ENCODE measurements at places on chromosomes 2 and 18.
A peak's percentile ranks its signal among the peaks of the same experiment; 100 is the strongest.

GRCh38 chr18:36015629-36016028 is 43.1 kb downstream of the RMP24 start:
- no peak for DNase-seq

DNA sequence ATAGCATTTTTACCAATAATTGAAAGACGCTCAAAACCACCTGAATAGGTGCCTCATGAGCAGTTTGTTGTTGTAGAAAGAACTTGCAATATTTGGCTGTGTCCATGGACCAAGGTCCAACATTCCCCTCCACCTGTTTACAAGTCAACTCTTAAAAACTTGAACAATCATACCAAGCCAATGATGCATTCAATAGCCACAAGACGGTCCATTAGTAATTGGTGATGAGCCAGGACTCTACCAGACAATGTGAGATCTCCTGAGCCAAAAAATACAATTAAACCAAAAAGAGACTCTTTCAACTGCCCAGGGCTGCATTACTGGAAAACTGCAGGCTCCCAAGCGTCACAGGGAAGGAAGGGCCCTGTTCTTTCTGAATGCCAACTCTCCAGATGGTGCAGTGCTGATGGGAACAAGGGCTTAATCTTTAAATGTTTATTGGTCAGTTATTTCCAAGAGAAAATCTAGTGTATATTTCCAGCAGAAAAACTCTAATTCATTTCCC is 118.8 kb upstream of the EPB41L3 start:
- DNase-seq: no peak

- DNase-seq: no peak
Measured at GRCh38 chr2:240201866-240202265, 61.4 kb upstream of the OTOS start.

- DNase-seq: no peak
Measured at GRCh38 chr2:85064927-85065577, 68.1 kb upstream of the TCF7L1 start.

DNA sequence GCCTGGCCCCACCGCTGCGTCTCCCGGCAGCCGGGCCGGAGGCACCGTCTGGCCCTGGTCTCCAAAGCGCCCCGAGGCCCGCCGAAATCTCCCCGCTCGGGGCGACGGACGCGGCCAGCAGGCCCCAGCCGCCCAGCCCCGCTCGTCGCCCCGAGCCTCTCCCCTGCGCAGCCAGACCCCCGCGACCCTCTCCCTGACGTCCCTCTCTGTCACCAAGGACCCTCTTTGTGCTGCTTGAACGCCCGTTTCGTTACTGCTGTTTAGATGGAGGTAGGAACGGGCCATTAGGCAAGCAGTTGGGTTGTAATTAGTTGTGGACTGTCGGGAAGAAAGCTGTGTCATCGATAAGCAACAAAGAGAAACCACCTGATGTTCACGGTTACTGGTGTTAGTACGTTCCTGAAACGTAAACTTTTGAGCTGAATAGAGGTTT is 686 bp downstream of the UBXN4 start:
- no peak for DNase-seq

DNA sequence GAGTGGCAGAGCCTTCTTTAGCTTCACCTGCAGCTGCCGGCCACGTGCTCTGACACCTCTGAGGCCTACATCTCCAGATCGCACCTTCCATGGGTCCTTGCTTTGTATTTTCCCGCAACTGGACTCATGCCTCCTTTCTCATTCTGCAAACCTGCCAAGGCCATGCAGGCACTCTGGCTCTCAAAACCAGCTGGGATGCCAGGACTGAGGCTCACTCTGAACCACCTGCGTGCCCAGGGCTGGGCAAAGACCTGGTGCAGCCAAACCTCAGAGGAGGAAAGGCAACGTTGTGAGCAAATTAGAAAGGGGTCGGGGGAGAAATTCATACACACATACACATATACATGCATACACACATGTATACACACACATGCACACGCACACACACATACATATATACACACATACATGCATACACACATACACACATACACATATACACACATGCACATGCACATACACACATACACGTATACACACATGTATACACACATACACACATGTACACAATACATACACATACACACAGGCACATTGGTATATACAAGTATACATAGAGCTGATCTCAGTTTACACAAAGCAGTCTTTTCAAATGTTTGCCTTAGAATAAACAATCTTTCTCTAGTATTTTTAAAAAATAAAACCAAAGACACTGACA is 125.2 kb downstream of the RTP5 start:
- DNase-seq: no peak

DNA sequence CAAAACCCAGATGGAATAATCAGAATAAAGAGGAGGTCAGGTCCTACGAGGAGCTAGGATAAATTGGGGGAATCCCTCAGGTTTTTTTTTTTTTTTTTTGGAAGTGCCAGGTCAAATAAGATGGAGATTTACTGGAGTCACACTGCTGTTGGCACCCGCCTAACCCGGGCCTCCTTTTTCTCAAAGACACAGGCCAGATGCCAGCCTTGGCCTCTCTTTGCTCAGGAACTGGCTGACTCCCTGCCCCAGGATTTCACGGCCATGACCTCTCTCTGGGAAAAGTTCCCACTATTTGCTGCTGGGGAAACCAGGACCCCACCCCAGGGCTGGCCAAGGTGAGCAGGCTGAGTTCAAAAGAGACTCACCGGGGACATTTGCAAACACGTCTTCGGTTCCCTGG is 2.5 kb downstream of the CD8A start:
- DNase-seq: peak; percentile 17

- DNase-seq: peak; percentile 72
Measured at GRCh38 chr18:48541026-48541746, 2.4 kb downstream of the CTIF start.

DNA sequence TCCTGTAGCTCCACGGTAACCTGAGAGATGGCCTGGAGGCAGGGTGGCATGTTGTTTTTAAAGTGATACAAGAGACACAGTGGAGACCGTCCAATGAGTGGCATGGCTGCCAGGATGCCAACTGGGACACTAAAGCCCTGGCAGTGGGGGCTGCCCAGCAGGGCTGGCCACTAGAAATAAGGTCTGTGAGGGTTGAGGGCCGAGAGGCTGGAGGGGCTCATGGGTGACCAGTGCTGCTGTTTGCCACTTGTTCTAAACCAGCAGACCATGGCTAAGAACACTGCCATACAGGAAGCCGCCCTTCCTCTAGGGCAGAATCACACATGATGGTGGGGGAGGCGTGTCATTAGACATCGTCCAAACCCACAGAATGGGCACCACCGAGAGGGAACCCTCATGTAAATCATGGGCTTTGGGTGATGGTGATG is 71.9 kb downstream of the ALPK2 start:
- no peak for DNase-seq

DNA sequence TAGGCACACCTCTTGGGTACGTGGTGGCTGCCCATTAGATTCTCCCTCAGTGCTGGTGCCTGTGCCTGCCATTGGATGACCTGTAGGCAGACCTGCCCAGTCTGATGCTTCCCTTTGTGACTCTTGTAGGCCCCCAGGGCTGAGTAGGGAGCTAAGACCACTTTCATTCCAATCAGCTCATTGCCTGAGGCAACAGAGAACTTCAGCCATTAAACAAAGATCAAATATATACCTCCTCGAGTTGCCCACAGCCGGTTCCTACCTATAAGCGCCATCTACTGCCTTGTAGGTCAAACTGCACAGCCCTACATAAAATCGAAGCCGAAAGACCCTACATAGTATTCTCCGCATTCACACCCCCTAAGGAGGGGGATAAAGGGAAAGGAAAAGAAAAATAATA is 184.6 kb downstream of the ETAA1 start:
- DNase-seq: no peak

GRCh38 chr2:38818565-38818964 is 40.6 kb downstream of the GEMIN6 start:
- no peak for DNase-seq

DNA sequence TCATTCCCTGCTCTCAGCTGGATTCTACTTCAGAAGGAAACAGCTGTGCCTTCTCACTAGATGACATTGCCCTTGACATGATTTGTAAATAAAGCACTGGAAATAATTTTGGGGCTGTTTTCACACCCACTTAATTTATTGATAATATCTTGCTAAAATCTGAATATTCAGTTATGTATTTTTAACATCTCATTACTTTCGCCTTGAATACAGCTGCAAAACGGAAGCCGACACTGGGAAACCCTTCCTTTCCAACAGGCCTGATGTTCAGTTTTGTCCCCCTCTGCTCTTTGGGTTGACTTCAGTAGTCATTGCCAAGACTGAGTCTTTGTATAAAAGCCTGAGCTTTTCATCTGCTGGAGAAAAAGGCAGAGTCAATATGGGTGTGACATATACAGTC is 82.7 kb downstream of the DOCK10 start:
- no peak for DNase-seq

DNA sequence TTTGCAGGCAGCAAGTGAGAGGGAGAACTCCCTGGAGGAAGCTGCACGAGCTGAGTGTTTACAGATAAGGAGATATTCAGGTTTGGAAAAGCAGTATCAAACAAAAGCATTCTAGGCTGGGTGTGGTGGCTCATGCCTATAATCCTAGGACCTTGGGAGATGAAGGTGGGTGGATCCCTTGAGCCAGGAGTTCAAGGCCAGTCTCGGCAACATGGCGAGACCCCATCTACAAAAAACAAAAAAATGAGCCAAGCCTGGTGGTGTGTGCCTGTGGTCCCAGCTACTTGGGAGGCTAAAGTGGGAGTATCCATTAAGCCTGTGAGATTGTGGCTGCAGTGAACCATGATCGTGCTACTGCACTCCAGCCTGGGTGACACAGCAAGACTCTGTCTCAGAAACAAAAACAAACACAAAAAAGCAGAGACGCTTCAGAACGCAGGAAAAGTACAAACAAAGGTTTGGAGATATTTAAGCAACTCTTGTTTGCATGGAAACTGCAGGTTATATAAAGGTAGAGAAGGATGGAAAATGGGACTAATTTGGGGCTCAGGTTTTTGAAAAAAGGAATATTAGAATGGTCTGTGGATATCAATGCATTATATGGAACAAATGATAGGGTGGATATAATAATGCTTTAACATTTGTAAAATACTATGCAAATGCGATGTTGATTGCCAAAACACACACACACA is 31.6 kb downstream of the MYCN start:
- DNase-seq: no peak

- DNase-seq: no peak
Measured at GRCh38 chr2:203413796-203414195, 85.6 kb downstream of the ABI2 start.

DNA sequence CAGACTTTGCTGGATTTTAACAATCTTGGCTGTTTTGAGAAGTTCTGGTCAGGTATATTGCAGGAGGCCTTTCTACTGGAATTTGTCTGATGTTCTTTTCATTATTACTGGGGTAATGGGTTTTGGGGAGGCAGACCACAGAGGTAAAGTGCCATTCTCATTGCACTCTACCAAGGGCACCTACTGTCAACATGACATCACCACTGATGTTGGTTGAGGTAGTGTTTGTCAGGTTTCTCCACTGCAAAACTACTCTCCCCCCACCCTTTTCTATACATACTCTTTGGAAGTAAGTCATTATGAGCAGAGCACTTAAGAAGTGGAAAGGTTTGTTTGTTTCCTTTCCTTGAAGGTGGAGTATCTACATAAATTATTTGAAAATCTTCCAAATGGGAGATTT is 27.0 kb downstream of the PRKD3 start:
- DNase-seq: no peak

DNA sequence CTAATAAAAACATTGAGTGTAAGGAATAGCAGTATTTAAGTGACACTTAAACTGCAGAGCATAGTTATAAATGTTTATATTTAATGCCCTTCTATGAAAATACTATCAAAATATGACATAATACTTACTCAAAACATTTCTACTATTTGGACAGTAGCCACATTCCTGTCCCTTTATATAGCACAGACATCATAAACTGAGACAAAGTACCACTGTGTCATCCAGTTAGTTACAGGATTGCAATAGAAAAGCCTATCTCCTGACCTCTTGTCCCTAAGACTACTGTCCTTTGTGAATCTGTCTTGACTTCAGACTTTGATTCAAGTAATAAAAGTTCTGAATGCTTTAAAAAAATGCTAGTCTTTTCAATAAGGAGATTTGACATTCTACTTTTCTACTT is 1528.5 kb upstream of the NXPH2 start:
- no peak for DNase-seq

Data from nucleus accumbens (tissue), 56 donors.